A673 (cell line): ENCODE measurements at places on chromosomes 7 and 10. TPM values are rescaled to one million over a fixed set of nuclear protein-coding genes. Genes with fewer than 3 reads are reported as not detected.

DNA sequence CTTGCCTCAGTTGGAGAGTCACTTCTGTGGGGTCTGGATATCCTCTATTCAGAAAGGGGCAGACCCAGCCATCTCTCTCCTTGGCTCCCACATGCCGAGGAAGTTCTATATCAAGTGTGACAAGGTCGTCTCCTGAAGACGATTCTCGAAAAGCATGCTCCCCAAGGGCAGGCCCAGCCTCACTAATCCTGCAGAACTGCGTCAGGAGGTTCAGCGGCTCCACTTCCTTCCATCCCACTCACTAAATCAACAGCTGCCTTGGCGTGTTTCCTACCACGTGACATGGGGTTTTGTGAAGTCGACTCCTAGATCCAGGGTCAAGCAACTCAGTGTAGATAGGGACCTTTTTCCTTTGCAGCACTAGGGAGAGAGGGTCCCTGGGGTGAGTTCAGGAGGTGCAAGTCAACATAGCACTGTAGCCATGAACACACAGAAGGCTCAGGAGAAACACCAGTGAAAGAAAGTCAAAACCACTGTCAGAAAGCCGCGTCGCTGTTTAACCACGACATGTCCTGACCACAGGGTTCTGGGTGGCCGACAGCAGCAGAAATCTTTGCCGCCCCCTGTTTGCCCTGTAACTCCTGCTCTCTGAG is 156.4 kb downstream of the PRPF18 start:
- no peaks in the 10 kb centered on the region for H3K36me3 ChIP-seq
- no peaks in the 10 kb centered on the region for H3K4me1 ChIP-seq
- H3K27me3 ChIP-seq, result no peaks in the 10 kb centered on the region
- H3K27ac ChIP-seq, result no peak overlapping the region
- H3K4me3 ChIP-seq, result no peak overlapping the region

DNA sequence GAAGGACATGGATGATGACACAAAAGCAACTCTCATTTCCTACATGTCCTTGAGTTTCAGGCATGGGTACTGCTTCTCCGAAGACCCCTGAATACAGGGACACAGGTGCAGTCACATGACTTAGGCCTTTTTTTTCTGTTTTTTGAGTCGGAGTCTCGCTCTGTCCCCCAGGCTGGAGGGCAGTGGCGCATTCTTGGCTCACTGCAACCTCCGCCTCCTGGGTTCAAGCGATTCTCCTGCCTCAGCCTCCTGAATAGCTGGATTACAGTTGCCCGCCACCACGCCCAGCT is 26.8 kb downstream of the IFT22 start:
- H3K27ac ChIP-seq, result no peak overlapping the region
- no peak for DNase-seq
- H3K27me3 ChIP-seq, result peaks cover 21% of the 10 kb centered on the region

BTBD16 gene
- not detected in 2 replicates for total RNA-seq

DNA sequence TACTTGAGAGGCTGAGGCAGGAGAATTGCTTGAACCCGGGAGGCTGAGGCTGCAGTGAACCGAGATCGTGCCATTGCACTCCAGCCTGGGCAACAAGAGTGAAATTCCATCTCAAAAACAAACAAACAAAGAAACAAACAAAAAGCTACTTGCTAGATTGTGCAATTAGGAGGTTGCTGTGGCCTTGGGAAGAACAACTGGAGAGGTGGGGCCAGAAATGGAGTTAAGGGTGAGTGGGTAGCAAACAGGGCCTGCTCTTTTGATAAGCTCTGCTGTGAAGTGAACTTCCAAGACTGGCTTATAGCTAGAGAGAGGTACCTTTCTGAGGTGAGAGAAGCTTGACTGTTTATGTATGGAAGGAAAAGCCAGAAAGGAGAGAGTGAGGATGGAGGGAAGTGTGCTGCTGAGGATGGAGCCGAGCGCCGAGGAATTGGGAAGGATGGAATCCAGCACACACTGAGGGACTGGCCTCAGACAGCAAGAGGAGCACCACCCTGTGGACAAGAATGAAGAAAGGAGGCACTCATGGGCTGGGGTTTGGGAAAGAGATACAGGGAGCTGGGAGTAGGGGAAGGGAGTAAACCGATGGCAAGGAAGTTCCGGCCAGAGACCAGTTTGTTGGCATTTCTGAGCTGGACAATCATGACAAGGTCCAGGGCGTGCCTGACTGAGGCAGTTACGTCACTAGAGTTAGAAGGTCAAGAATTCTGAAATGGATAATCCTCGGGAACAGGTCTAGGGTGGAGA is 7.0 kb upstream of the RPEL1 start:
- H3K27me3 ChIP-seq, result no peaks in the 10 kb centered on the region
- no peak overlapping the region for H3K27ac ChIP-seq
- H3K36me3 ChIP-seq, result no peaks in the 10 kb centered on the region
- H3K4me1 ChIP-seq, result no peaks in the 10 kb centered on the region

NODAL gene
- not detected in 2 replicates for total RNA-seq

DNA sequence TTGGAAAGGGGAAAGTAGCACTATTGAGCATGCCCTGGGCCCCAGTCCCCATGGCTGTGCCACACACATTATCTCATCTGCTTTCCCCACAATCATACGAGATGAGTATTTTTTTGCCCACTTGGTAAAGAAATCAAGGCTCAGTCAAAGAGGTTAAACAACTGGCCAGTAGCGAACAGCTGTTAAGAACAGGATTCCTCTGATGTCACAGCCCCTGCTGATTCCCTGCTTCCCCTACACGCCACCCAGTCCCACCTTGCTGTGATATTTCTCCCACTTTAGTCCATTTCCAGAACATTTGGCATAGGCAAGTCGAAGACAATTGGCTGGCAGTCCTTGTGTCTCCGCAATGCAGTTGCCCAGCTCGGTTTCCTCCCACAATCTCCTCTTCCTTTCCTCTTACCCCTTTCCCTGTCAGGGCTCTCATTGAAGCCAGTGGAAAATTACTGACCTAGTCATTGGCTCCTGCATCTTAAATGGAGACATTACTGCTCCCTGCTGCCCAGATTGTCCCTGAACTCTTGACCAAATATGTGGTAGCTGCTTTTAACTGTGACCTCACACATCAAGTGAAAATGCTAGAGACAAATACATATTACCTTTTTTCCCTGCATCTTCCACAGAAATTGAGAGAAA is 56.5 kb upstream of the EEPD1 start:
- H3K4me3 ChIP-seq, result no peak overlapping the region
- no peaks in the 10 kb centered on the region for H3K36me3 ChIP-seq
- peaks cover 4% of the 10 kb centered on the region for H3K27me3 ChIP-seq

GRCh38 chr10:77415313-77415960 is 222.2 kb downstream of the KCNMA1 start:
- no peak overlapping the region for H3K27ac ChIP-seq
- no peaks in the 10 kb centered on the region for H3K4me1 ChIP-seq
- no peak overlapping the region for H3K4me3 ChIP-seq
- H3K27me3 ChIP-seq, result no peaks in the 10 kb centered on the region
- DNase-seq, result no peak

DNA sequence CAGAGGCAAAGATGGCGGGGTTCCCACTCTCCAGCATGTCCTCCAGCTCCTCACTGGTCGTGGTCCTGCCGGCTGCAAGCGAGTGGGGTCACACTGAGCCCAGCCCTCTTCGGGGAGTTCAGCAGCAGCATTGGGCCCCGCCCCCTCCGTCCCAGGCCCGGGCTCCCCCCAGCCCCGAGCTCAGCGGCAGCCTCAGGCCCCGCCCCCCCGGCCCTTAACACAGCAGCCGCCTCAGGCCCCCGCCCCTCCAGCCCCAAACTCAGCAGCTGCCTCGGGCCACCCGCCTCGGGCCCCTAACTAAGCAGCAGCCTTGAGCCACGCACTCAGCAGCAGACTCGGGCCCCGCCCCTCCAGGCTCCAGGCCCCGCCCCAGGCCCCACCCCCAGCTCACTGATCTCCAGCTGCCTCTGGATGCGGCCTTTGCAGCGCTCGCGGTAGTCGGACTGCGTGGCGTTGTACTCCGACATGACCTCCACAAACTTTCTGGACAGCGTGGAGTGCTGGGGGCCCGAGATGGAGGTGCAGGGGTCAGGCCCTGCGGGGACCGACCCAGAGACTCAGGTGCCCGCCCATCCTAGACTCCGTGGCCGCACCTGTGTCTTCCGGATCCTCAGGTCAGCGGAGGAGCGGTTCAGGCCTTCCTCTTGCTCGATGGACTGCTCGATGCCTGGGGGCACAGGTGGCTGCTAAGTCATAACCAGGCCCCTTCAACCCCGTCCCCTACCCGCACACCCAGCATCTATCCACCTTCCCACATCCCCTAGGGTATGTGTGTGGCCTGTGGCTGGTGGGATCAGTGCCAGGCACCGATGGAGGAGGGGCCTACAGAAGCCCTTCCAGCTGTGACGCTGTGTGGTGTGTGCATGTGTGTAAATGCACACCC is 15.5 kb downstream of the STX1A start:
- H3K27ac ChIP-seq, result peak overlapping the region; percentile 97
- peak; percentile 93 for DNase-seq
- no peaks in the 10 kb centered on the region for H3K27me3 ChIP-seq
- peaks cover 53% of the 10 kb centered on the region for H3K4me1 ChIP-seq
- peaks cover 44% of the 10 kb centered on the region for H3K36me3 ChIP-seq
- peak overlapping the region; percentile 10 for H3K4me3 ChIP-seq

- H3K27me3 ChIP-seq, result no peaks in the 10 kb centered on the region
- H3K36me3 ChIP-seq, result no peaks in the 10 kb centered on the region
- no peak overlapping the region for H3K27ac ChIP-seq
These were observed 157.4 kb downstream of the SKIDA1 start for GRCh38 chr10:21368022-21368582.

CH25H gene
- total RNA-seq, result 0.42 and 0.56 TPM in 2 replicates

DNA sequence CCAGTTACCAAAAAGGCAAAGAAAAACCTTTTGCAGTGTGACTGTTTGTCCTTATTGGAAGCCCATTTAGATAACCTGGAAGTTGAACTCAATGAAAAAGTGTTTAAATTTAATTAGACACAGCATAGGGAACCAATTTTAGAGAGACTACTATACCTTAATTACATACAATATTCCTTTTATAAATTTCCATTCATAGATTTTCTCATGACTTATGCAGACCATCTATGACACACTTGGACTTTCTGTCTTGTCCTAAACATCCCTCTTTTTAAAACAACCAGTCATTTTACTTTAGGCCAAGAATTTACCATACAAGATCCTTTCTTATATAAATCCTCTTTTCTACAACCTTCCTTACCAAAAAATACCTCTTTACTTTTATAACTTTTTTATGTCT is 61.6 kb downstream of the MTURN start:
- no peak for DNase-seq
- H3K27me3 ChIP-seq, result no peaks in the 10 kb centered on the region
- no peaks in the 10 kb centered on the region for H3K4me1 ChIP-seq
- no peak overlapping the region for H3K4me3 ChIP-seq
- no peak overlapping the region for H3K27ac ChIP-seq
- no peaks in the 10 kb centered on the region for H3K36me3 ChIP-seq

DNA sequence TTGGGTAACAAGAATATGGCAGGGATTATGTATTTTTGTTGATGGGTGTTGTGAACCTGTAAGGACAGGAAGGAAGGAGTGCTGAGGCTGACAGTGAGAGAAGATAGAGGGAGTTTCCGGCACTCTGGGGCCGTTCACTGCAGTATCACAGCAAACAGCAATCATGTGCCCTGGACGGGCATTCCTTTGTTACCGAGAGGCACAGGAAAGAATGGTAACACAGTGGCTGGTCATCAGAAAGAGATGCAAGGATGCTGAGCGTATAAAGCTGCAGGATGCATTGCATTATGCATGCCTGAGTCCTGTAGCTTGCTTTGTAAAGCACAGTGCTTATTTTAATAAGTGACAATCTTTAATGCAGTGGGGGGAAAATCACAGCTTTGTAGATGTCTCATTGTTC is 286.8 kb downstream of the RPS24 start:
- DNase-seq, result no peak
- no peaks in the 10 kb centered on the region for H3K27me3 ChIP-seq
- no peak overlapping the region for H3K4me3 ChIP-seq

DNAJC12 gene
- 147 and 182 TPM in 2 replicates for total RNA-seq

CYP2C9 gene
- total RNA-seq, result not detected in 2 replicates

DNA sequence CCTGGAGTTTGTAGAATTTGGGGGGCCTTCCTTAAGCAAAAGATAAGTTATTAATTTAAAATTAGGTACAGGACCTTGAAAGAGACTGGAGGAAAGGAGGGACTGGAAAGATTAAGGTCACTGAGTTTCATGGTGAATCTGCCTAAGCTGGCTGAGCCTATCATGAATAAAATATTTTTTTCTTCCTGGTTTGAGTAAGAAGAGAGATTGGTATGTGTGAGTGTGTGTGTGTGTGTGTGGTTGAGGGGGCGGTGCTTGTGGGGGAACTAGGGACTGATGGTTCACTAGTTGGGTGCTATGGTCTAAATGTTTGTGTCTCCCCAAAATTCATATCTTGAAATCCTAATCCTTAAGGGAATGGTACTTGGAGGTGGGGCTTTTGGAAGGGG is 142.5 kb upstream of the PRKCQ start:
- H3K36me3 ChIP-seq, result no peaks in the 10 kb centered on the region
- no peak overlapping the region for H3K4me3 ChIP-seq
- H3K27me3 ChIP-seq, result no peaks in the 10 kb centered on the region
- H3K4me1 ChIP-seq, result peaks cover 27% of the 10 kb centered on the region
- DNase-seq, result peak; percentile 52

GRCh38 chr10:2263561-2263960 is 526.2 kb upstream of the ADARB2 start:
- H3K4me1 ChIP-seq, result no peaks in the 10 kb centered on the region
- no peak overlapping the region for H3K4me3 ChIP-seq
- DNase-seq, result no peak
- no peak overlapping the region for H3K27ac ChIP-seq

DNA sequence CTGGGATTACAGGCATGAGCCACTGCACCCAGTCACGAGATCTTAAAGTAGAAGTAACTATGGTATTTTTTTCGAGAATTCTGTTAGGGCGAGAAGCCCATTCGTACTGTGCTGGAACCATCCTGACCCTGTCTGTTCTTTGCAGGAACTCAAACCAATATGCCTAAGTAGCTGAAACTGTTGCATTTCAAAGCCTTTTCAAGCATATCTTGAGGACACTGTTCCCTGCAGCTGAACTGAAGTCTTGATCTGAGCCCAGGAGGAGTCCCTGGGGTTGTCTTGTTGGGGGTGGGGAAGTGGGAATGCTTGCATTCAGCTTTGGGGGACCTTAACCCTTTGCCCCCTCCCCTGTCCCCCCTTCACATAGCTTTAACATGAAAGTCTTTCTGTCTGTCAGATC is 61.5 kb downstream of the CUX1 start:
- H3K4me1 ChIP-seq, result peaks cover 48% of the 10 kb centered on the region
- no peaks in the 10 kb centered on the region for H3K27me3 ChIP-seq

DNA sequence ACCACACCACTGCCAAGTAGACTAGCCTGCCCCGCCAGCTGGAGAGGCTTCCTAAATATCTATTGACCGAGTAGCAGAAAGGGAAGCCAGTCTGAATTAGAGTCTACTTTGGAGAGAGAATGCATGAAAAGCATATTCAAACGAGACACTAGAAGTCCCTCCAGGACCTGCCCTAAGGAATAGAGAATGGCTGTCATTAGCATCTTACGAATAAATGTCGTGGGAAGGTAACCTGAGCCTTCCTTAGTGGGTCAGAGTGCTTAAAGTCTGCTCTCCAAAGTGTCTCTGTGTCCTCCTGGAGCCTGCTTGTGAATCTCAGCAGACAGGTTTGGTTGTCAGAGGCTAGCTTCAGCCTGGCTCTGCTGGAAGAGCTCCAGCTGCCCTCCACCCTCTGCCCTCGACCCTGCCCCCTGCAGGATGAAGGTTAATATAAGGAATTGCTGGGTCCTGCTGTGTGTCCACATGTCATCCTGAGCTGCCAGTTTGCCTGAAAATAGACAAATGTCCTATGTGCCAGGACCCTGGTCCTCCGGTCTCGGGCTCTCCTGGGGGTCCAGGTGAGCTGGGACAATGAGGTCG is 33.4 kb downstream of the FAM241B start:
- H3K27me3 ChIP-seq, result peaks cover 16% of the 10 kb centered on the region
- no peak overlapping the region for H3K4me3 ChIP-seq
- no peak for DNase-seq
- no peak overlapping the region for H3K27ac ChIP-seq

SYT15B gene
- total RNA-seq, result 0.21 and 0.26 TPM in 2 replicates

MSMB gene
- total RNA-seq, result not detected in 2 replicates
